ENCODE measurements at places on chromosomes 2 and 18.

DNA sequence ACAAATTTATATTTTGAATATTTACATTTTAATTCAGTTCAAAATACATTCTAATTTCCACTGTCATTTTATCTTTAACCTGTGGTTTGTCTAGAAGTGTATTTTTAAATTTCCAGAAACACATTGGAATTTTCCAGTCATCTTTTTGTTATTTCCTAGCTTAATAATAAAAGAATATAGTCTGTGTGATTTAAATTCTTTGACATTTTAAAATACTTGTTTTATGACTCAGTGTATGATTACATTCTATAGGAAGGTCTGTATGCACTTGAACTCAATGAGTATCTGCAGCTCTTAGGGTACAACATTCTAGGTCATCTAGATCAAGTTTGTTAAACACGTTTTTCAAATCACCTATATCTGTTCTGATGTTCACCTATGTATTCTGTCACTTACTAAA lies 88.3 kb upstream of the MBOAT2 start:
- DNase-seq = no peak

DNA sequence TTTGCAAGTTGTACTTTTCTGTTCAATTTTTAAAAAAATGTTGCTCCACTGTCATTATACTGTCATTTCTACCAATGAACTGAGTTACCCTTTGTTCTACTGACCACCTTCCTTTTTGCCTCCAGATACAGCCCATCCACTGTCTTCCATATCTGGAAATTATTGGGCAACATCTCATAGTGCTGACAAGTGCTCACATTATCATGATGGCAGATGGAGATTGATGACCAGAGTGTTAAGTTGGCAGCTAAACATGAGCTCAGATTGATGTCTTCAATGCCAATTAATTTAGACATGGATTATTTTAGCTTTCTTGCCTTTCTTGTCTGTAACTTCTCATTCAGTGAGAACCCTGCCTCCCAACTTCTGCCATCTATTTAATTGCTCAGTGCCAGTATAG lies 76.6 kb downstream of the KIAA1328 start:
- no peak for DNase-seq

GRCh38 chr2:216714376-216714775 lies 19.0 kb upstream of the IGFBP5 start:
- no peak for DNase-seq

DNA sequence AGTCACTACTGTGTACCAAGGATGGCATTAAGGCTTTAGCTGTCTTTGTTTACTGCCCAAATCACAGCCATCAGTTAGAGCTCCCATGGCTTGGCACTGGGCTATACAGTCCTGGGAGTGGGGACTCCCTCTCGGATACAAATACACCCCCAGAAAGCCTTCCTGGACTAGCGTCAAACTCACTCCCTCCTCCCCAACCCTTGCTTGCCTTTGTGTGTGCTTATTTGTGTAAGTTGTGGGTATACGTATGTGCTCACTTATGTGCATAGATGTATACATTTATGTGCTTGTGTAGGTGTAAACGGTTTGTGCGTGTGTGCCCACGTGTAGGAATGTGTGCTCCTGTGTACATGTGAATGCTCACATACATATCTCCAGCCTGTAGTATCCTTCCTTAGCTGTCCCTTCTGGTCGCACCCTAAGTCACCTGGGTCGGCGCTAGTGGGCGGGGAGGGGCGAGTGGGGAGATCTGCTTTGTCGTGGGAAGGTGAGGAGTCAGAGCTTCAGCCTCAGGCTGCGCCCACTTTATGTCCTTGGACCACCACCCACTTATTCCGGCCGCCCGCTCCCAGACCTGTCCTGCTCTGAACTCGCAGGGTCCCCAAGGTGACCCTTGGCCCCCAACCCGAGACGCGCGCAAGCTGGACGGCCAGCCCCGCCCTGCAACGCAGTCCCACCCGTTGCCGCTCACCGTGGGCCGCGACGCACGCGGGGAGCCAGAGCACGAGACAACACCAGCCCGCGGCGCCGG lies 461 bp downstream of the PRADC1 start:
- no peak for DNase-seq

- DNase-seq = no peak
Observed at GRCh38 chr2:215847718-215848117, 165.6 kb downstream of the MREG start.

DNA sequence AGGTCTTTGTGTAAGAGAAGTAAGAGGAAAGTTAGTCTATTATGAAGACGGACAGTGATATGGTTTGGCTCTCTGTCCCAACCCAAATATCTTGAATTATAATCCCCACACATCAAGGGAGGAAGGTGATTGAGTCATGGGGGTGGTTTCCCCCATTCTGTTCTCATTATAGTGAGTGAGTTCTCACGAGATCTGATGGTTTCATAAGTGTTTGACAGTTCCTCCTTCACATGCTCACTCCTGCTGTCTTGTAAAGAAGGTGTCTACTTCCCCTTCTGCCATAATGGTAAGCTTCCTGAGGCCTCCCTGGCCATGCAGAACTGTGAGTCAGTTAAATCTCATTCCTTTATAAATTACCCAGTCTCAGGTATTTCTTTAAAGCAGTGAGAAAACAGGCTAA lies 67.6 kb downstream of the NEURL3 start:
- no peak for DNase-seq

GRCh38 chr2:217703102-217703501 lies 299.7 kb downstream of the TNS1 start:
- DNase-seq = no peak

DNA sequence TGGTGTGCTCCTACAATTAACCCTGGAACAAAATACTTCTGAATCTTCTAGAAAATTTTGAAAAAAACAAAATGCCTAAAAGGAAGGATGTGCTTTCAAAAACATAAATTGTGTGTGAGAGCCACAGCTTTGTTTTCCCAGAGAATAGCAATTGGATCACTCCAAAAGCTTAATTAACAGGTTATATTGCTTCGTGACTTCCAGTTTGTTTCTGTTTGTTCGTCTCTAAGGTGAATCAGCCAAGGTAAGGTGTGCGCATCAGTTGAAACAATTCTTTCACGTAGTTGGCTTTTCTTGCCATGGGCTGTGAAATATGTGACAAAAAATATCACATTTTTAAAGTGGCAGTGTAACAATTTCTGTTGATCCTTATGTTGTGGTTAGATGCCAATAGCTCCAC lies 90.3 kb upstream of the BARD1 start:
- DNase-seq = no peak

DNA sequence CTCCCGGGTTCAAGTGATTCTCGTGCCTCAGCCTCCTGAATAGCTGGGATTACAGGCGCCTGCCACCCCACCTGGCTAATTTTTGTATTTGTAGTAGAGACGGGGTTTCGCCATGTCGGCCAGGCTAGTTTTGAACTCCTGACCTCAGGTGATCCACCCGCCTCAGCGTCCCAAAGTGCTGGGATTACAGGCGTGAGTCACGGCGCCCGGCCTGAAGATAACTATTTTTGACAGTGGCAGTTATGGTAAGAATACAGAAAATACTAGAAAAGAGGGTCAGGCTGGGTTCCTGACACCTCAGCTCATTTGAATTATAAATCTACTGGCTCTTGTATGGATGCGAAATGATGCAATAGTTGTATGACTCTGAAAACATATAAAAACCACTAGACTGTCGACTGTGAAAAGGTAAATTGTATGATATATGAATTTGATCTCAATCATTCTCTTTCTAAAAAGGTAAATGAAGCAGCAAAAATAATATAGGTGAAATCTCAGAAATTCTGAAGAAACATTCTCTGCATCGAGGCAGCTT lies 11.1 kb upstream of the DGKD start:
- DNase-seq = no peak

DNA sequence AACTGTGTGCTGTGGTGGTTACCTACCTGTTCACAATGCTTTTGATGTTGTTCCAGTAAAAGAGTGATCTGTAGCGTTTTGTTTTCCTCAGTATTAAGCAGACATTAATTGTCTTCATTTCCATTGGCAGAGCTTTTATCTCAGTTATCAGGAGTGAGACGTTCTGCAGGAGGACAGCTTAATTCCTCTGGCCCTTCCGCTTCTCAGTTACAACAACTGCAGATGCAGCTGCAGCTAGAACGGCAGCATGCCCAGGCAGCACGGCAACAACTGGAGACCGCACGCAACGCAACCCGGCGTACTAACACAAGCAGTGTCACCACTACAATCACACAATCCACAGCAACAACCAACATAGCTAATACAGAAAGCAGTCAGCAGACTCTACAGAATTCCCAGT lies 78.3 kb downstream of the KCMF1 start:
- DNase-seq = no peak

- no peak for DNase-seq
Observed at GRCh38 chr18:25561918-25562317, 210.0 kb upstream of the ZNF521 start.

DNA sequence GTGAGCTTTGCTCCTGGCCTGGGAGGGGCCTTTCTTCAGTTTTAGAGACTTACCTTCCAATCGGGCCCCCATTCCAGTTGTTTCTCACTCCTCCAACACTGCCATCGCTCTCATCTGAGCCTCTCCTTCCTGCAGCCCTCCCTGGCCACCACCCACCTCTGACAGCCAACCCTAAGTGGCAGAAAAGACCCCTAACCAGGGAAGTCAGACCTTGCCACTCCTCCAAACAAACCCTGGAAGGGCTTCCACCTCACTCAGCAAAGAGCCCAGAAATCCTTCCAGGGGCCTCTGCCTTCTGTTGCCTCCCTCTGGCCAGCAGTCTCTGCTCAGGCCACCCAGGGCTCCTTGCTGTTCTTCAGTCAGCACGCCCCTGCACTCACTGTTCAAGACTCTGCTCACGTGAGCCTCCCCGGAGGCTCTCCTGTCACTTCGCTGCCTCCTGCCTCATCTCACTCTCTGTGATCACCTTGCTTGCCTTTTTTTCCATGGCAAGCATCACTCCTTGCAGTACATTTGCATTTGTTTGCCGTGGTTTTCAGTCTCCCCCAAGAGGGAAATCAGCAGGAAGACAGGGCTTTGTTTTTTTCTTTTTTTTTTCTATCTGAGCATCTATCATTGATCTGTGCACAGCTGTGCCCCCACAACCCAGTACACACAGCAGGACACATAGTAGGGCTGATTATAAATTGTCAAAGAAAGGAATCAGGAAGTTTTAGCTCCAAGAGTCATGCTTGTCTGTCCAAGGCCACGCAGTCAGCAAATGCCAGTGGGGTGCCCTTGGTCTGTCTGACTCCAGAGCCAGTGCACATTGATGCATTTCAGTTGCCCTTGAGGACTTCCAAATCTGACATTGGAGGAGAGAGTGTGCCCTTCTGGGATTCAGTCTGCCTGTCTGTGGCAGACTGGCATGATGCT lies 83.9 kb downstream of the INHBB start:
- DNase-seq = no peak

GRCh38 chr2:222878877-222879603 lies 18.2 kb downstream of the ACSL3 start:
- no peak for DNase-seq

GRCh38 chr2:196205011-196205766 lies 33.8 kb upstream of the STK17B start:
- DNase-seq = no peak

GRCh38 chr2:188117706-188118105 lies 174.0 kb upstream of the GULP1 start:
- no peak for DNase-seq

DNA sequence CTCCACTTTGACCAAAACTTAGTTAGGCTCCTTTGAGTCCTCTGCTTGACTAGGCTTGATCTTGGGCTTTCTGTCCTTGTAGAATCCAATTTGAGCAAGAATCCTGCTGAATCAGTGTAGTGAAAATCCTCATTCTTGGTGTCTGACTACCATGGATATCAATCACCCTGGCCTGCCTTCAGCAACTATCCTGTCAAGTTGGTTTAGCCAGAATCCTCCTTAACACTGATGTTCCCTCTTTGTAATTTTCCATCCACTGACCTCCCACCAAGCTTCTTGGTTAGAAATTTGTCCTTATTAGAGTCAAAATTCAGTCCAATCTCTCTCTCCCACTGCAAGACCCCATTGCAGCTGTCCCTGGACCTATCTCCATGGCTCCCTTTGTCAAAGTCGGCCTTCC lies 494 bp upstream of the RBM45 start:
- no peak for DNase-seq

GRCh38 chr2:85719609-85720240 lies 25.6 kb downstream of the GNLY start:
- no peak for DNase-seq

DNA sequence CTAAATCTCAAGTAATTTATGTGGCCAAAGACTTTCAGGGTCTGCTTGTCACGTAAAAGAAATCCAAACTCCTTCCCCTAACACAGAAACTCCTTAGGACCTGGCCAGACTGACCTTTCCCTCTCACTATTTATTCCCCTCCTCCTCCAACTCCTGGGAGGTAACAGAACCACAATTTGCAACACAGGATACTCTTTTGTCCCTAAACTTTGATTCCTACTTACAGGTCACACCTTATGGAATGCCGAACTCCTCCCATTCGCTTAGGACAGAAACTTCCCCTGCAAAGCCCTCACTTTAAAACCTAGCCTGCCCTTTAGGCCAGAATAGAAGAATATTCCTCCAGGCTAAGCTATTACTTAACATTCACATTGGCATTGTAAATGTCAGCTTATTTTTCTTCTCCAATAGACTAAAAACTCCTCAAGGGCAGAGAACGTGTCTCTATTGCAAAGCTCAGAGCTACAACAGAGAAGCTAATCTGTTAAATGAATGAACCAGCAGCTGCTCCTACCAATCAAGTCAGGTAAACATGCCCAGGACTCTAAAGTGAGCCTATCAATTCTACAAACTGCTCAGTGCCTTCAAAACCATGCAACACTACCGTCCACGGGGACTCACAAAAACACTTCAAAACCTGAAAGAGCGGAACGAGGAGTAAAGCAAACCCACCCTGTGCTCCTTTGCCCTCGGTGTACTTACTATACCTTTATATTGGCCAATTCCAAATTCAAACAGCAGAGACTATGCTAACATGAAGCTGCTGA lies 6.1 kb downstream of the INO80D start:
- no peak for DNase-seq

- DNase-seq = no peak
Observed at GRCh38 chr2:28322051-28322450, 70.6 kb upstream of the FOSL2 start.

DNA sequence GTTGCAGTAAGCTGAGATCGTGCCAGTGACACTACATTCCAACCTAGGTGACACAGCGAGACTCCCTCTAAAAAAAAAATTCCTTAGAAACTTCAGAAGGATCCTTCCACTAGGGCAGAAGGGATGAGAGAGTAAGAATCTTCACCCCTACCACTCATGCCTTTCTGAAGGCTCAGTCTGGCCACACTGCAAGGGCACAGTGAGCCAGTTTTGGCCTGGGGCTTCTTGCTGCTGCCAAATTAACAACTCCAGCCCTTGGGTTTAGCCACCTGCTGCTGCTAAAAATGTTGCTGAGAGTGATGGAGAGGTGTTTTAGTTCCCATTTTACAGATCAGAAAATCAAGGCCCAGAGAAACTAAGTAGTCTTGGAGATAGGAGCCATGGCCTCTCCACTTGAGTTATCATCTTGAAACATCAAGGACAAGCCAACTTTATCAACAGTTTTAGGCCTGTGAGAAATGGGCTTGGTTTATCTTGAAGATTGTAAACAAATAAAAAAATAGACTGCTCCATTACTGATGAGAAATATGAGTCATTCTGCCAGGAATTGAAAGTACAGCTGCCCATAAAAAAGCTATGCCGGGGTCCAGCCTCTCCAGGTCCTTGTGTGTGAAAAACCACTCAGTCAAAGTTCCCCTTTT lies 31.9 kb upstream of the CASP8 start:
- no peak for DNase-seq

GRCh38 chr2:44975571-44976450 lies 33.4 kb downstream of the SIX2 start:
- no peak for DNase-seq
